ENCODE measurements at places on chromosomes 1 and 21. TPM values are rescaled to one million over a fixed set of nuclear protein-coding genes. Genes with fewer than 3 reads are reported as not detected.

The DIO1 gene
- not detected for polyA plus RNA-seq

The C1orf226 gene
- polyA plus RNA-seq, result 5.1 TPM

The SPRR2B gene
- not detected for polyA plus RNA-seq

The OR10X1 gene
- polyA plus RNA-seq, result not detected

The FAF1 gene
- polyA plus RNA-seq, result 76.7 TPM

The TCP10L gene
- 4.5 TPM for polyA plus RNA-seq
